ENCODE measurements at places on chromosomes 3 and 15.

GRCh38 chr3:124883766-124884473 lies 3.2 kb downstream of the ITGB5 start:
- no peak for DNase-seq

DNA sequence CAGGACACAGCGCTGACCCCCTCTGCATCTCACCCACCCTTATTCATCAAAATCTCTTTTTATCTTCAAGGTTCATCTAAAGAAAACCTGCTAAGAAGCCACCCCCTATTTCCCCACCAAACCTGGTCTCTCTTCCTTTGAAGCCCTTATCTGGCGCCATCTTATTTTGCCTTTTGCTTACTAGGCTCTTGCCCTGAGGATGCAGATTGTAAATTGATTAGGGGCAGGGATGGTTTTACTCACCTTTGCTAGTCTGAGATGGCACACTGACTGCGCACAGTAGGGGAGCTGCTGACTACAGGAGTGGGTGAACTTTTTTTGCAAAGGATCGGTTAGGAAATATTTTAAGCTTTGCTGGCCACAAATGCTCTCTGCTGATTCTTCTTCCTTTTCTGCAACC lies 78.9 kb upstream of the BHLHE40 start:
- no peak for DNase-seq

DNA sequence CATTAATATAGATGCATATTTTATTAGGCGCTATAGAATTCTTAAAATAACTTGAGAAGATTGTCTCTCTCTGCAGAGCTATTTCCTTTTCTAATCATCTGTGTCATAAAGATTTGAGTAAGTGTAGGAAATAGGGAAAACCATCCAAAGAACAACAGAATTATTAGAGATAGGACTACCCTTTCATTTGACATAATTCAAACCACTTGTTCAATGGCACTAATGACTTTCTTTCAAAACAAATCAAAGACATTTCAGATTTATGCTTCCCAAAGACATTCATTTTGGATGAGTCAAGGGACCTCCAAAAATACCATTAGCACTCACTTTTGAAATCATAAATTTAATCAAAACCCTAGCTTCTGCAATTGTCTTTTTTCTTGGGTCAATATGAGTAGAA lies 29.5 kb downstream of the PRICKLE2 start:
- DNase-seq = no peak

DNA sequence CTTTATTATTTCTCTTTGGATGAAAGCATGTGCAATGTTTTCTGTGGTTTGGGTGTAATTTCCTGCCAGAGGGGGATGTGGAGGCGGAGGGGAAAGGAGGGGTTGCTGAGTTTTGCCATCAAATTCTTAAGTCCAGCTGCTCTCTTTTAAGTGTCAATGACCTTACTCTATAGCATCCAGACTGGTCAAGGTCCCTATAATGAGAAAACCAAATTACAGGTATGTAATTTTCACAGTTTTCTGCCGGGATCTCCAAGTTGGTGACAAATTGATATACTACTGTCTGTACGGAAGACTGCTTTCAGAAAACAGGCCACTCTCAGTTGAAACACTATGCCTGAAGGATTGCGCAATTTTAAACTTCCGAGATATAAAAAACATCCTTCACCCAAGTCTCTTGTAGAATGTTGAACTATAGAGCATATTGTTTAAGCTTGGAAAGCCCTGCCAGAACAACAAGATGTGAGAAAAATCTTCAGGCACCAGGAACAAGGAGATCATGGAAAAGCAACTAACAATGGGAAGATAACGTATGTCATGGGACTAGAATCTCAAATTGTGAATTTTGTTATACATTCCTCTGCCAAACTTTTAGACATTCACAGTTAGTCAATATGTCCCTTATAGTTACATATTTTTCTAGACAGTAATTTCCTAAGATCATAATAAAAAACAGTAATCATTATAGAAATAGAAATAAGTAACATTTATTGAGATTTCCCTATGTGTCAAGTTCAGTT lies 300.7 kb upstream of the SATB1 start:
- DNase-seq = no peak

DNA sequence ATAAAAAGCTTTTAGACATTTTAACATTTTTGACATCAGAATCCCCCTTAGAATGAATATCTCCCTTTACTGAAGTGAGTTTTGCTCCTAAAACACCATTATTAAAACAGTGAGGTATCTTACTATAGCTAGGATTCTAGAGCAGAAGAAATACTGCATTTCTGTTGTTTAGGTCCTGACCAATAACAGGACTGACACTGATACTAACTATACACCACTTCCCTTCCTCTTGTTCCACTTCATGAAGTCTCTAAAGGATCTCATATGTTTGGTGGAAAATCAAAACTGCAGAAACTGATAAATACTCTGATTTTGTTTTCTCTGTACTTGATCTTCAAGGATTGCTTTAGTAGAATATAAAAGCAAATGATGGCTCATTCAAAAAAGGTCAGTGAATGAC lies 230.7 kb downstream of the SUCLG2 start:
- DNase-seq = no peak

- no peak for DNase-seq
Measured at GRCh38 chr15:77506311-77507142, 85.8 kb downstream of the HMG20A start.

DNA sequence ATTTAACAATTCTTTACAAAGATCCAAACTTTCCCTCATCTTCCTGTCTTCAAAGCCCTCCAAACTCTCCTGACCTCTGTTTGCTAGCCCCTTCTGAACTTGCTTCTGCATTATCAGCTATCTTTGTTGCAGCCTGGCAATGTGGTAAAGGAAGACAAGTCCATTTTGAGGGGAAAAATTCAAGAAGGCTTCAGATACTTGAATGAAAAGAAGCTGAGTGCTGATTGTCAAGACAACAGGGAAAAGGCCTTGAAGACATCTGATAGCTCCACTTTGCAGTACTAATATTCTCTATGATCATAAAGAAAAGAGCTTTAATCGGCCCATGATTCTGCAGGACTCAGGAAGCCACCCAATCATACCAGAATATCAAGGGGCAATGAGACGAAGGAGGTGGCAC lies 91.8 kb downstream of the LMLN start:
- no peak for DNase-seq

DNA sequence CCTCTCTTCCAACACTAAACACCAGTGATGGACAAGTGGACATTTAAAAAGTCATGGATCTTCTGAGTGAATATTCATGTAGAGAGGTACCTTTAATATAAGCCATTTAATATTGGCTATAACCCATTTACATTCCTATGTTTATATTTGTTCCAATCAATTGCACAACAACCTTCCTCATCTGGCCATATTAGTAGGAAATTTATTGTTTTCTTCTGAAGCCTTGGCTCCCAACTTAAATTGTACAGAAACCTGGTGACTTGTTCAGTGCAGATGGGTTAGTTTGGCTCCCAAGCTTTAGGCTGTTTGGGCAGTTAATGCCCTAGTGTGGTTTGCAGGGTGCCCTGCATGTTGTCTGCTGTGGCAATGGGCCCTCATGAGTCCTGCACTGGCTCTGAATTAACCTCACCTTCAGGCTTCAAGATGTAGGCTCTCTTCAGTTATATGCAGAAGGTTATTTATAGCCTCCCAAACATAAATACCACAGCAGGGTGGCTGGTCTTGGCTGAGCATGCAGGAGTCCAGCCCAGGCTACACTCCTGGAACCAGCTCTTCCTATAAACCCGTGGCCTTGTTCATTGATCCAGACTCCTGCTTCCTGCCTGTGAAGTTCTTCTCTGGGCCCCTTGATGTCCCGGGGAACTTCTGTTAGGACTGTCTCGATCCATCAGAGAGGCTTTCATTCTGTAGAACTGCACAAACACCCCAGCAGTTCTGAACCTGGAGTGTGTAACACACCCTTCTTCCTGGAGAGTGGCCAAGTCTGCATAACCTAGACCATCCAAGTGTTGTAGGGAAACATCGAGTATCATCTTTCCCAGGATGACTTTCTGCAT lies 57.0 kb downstream of the DUT start:
- no peak for DNase-seq

DNA sequence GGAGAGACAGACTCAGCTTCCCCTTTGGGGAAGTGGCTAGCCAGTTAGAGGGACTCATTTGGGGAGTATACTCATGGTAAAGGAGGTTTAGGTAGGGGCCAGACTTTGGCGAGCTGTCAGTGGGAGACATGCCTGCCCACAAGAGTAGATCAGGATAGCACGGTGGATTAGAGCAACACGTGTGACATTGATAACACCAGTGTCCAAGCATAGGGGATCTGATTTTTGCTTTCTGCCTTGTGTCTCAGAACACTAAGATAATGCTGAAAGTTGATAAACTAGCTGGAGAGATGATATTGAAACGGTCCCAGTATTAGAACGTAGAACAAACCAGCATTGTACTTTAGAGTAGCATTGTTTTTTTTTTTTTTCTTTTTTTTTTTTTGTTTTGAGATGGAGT lies 25.9 kb downstream of the MAP6D1 start:
- DNase-seq = no peak

DNA sequence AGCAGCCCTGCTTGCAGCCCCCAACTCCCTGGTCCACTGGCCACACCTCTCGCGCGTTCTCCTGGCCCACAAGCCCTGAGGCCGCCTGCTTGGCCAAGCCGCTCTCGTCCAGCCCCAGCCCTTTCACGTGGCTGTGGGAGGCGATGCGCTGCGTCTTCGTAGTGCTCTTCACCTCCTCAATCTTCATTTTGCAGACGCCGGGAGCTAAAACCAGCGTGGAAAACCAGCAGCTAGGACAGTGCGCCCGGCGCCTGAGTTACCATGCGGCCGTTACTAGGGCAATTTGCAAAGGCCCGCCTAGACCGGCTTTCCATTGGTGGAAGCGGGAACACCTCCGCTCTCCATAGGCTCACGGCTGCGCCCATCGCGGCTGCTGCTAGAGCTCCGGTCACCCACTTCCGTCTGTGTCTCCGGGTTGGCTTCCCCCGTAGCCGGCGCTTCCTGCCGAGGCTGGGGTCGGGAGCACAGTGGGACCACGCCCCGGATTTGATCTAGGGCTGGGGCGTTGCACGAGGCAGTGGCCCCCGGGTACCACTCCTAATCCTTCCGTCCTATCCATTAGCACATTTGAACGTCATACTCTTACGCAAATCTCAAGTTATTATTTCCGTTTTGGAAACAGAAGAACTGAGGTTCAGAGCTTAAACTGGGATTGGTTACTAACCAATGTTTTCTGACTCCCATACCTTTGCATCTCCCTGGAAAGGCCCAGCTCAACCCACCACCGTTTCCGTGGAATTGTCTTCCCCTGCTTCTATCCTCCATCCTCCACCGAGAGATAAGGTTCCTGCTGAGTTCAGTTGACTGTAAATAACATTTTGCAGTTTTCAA lies at the start of gene RUVBL1:
RUVBL1 (minus strand) TSS at position 275 of the 831 bp plus-strand sequence; CDS start at position 187, 88 bp downstream.
- peak; percentile 92 for DNase-seq

DNA sequence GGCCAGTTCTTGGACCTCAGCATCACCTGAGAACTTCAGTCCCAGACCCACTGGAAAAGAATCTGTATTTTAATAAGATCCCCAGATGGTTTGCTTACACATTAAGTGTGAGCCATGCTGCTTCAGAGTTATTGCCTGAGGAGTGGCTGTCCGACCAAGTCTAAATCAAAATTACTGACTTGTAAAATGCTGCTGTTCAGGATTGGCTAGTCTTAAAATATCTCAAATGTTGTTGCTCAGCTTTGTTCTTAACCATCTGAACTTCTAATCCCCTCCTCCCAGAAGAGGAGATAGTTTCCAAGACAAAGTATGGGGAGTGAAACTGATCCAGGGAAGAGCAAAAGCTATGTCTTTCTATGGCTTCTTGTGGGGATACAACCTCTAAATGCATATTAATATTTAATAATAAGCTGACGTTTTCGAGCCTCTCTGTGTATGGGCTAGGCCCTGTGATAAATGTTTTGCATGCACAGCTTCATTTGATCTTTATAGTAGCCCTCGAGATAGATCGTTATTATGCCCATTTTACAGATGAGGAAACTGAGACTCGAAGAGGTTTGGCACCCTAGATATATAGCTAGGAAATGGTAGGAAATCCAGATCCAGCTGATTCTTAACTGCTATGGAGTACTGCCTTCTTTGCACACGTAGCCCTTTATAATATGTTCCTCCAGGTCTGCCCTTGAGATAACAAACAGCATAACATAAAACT lies 52.2 kb downstream of the DNASE1L3 start:
- no peak for DNase-seq

DNA sequence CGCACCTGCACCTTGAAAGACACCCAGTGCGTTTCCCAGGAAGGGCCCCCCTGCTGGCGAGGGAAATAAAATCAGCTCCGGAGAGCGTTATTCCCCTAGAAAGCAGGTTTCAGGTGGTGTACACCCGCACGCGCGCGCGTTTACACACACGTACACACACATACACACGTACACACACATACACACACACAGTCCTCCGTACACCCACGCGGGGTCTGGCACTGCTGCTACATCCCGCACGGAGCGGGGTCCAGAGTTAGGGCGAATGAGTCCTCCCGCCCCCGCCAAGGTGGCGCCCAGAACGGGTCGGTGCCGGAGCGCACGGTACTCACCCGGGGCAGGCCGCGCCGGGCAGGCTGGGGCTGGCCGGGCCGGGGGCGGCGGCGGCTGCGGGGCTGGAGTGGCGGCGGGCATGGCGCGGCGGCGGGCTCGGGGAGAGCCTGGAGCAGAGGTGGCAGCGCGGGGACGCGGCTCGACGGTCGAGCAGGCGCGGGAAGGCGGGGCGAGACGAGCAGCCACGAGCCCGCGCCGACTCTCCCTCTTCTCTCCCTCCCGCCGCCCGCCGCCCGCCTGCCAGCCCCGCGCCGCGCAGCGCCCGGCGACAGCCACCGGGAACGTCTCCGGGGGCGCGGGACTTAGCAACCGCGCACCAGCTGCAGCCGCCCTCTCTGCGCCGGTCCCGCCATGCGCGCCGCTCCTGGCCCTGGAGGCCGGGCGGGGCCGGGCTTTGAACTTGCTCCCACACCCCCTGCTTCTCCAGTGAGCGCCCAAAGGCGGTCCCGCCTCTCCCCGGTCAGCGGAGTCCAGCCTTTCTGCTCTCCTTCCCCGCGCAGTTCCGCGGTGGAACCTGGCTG lies at the start of gene DCLK3:
DCLK3 (minus strand) TSS at position 704 of the 854 bp plus-strand sequence; CDS start at position 414, 290 bp downstream.
- no peak for DNase-seq

- no peak for DNase-seq
Measured at GRCh38 chr3:31833391-31834190, 147.5 kb downstream of the OSBPL10 start.

GRCh38 chr3:120678984-120679383 lies 3.1 kb downstream of the HGD start:
- DNase-seq = no peak

DNA sequence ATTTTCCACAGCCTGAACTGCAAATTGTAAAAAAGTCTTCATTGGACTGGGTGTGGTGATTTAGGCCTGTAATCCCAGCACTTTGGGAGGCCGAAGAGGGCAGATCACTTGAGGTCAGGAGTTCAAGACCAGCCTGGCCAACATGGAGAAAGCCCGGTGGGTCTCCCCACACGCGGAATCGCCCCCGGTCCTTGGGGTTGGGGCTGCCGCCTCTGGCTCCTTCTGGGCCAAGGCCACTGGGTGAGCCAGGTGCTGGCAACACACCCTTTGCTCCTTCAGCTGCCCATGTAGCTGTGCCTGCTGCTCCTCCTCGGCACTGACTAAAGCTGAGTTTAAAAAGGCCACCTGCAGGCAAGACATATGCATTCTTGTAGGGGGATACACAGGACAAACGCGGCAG lies 9.4 kb upstream of the VPS33B start:
- DNase-seq = no peak

All from amniotic stem cell (primary cell).